ENCODE measurements at places on chromosomes 12 and 14.

- DNase-seq = no peak
Measured at GRCh38 chr12:56198836-56199235, 9.6 kb upstream of the SMARCC2 start.

DNA sequence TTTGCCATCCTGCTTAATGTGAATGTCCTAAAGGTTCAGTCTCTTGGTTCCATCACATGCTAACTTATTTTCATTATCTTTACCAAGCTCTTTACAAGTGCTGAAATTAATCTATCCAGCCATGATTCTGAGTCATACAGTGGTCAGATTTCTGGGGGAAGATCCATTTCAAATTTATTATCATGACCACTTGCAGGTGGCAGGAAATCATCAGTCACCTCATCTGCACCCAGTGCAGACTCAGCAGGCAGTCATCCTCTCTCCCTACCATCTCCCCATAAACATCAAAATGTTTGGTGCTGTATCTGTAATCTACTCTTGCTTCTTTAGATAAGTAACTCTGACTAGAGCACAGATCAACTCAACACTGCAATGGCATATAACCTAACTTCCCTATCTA, 23.5 kb downstream of the ATG14 start:
- no peak for DNase-seq

- no peak for DNase-seq
Measured at GRCh38 chr14:37466003-37466622, 128.9 kb downstream of the FOXA1 start.

DNA sequence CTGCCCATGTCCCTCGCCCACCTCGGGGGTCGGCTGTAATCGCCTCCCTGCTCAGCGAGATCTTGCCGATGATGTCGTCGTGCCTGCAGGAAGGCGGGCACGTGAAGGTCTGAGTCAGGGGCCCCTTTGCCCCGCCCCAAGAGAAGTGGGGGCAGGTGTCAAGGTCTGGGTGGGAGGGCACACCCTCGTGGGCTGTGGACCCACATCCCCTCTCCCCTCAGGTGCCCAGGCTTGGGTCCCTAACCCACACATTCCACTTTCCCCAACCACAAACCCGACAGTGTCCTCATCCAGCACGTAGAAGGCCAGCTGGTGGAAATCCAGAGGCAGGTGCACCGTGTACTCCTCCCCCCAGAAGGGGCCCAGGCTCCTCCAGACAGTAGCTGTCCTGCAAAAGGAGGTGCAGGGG, 7.8 kb downstream of the RASAL1 start:
- no peak for DNase-seq

- DNase-seq = no peak
Measured at GRCh38 chr12:131499864-131500190, 211.1 kb upstream of the SFSWAP start.

- DNase-seq = no peak
Measured at GRCh38 chr12:68080577-68080976, 79.0 kb downstream of the IFNG start.

DNA sequence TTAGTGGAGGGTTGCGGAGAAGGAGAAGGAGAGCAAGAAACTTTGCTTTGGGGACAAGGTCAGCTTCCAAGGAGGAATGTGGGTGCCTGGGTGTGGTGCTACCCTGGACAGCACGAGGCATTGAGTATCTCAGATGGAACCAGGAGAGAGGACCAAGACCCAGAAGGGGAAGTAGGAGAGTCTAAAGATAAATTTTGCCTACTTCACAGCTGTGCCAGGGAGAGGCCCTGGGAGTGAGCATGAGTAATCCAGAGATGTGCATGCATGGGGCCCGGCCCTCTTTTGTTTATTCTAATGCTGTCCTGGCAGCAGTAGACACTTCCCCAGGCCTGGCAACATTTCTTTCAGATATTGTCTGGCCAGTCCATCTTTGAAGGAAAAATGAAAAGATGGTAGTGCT, 49.5 kb upstream of the GNPNAT1 start:
- no peak for DNase-seq

DNA sequence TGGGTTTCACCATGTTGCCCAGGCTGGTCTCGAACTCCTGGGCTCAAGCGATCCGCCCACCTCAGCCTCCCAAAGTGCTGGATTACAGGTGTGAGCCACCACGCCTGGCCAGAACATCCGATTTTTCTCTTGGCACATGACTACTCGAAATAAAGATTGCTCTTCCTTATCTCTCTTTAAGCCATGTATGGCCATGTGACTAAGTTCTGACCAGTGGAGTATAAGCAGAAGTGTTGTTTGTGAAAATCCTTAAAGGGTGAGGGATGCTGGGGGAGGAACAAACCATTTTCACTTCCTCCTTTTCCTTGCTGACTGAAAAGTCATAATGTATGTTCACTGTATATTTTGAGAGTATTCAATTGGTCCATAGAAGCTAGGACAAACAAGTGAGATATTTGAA, 50.7 kb upstream of the ATF7IP start:
- no peak for DNase-seq

DNA sequence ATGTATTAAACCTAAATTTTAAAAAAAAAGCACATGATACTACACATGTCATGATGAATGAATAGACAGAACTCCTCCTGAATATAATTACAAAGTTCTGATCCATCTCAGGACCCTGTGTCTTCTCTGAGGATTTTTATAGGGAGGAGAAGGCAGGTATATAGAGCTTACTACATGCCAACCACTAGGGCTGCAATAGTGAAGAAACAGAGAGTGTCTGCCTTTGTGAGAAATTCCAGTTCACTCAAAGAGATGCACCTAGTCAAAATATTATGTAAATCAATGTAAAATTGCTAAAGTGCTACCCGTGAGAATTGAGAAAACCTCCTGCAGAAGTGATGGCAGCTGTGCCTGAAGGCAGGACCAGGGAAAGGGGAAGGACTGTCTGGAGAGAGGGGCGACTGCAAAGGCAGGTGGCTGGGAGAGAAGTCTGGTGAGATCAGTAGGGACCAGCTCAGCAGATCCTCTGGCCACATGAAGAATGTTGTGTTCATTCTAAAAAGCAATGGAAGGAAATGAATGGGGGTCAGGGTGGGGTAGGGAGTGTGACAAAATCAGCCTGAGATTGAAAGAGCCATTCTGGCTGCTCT, 15.1 kb downstream of the ABHD4 start:
- DNase-seq = no peak

DNA sequence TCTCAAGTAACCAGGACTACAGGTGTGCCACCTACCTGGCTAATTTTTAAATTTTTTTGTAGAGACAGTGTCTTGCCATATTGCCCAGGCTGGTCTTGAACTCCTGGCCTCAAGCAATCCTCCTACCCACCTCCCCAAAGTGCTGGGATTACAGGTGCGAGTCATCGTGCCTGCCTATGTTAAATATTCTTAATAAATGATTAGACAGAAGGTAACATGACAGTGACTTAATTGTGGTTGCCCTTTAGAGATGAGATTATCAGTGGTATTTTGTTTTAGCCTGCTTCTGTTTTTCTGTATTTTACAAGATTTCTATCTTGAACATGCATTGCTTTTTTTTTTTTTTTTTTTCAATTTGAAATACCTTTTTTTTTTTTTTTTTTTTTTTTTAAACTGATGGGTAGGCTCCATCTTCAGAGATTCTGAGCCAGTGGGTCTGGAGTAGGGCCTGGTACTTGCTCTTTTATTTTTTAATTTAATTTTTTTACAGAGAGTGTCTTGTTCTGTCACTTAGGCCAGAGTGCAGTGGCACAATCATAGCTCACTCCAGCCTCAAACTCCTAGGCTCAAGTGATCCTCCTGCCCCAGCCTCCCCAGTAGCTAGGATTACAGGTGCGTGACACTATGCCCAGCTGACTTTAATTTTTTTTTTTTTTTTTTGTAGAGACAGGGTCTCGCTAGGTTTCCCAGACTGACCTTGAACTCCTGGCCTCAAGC, 88.4 kb downstream of the BORCS5 start:
- no peak for DNase-seq
